ENCODE measurements at places on chromosomes 1 and 21.
A peak's percentile ranks its signal among the peaks of the same experiment; 100 is the strongest.

GRCh38 chr1:2132222-2133038 is 62.1 kb downstream of the FAAP20 start:
- peak; percentile 49 for DNase-seq

DNA sequence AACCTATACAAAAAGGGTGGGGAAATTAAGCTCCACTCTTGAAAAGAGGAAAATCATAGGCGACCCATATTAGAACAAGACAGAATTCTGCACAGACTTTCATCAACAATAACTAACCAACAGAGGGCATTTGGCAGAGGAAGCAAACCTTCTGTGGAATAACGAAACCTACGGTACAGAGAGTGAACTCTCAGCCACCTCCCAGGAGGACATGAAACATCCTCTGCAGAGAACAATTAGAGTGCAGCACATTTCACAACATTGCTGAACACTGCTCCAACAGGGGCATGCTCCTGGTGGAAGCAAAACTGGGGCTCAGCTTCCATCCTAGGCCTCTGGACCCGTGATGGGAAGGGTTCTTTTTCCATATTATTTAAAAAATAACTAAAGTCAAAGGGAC is 110.9 kb downstream of the KCNJ15 start:
- no peak for DNase-seq

DNA sequence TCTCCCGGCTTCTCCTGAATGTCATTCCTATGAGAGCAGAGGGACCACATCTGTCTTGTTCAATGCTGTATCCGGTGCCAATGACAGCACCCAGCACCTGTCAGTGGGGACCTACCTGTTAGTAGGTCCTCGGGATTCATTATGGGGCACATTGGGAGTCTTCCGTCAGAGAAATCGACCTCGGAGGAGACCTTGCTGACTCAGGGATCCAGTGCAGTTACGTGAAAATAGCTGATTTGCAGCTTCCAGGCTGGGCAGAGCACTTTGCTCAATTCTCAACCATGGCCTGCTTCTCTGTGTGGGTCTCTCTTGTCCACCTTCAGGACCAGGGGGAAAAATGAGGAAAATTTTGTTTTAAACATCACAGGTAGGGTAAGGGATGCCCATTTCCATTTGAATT is 130.2 kb downstream of the PRDM2 start:
- DNase-seq: no peak

DNA sequence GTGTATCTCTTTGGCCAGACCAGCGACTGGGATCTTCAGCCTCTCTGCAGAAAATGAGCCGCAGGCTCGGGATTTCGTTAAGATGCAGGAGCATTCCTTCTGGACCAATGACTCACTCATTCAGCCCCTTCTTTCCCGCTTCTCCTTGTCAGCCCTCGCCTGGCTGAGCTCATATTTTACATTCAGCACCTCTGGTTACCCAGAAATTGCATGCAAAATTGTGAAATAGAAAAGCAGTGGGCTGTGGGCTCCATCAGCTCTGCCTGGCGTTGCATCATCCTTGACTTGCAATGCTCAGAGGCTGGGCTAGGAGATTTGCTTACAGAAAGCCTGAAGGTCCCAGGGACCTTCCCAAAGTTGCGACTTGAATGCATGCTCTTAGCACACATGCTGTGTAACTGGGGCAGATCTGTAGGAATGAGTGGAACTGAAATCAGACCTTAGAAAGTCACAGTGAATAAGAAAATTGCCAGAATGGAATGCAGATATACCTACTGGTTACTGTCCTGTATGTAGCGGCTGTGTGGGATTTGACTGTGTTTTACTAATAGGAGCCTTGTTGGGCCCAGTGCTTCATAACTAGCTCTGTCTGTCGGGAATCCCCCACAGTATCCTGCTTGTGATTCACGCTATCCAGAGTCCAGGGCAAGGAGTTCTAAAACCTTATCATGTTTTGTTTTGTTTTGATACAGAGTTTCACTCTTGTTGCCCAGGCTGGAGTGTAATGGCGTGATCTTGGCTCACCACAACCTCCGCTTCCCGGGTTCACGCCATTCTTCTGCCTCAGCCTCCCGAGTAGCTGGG is 444.8 kb downstream of the KIF26B start:
- no peak for DNase-seq

DNA sequence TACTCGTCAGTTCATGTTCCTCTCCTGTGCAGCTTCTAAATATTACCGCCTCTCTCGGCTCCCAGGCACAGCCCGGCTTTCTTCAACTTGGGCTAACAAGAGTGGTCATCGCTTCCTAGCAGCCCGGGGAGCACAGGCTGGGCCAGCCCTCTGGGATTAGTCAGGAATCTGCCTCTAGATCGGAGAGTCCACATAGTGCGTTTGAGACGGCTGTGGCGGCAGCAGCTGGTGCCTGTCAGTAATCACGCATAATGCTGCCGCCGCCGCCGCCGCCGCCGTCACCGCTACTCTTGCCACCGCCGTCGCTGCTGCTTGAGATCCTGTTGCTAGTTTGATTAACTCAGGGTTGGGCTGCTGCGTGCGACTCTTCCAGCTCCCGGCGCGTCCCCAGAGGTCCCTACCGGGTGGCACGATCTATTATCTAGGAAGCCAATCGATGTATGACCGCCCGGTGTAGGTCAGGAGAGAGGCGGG is at the start of gene RXRG:
Gene RXRG (minus strand): TSS at position 230 of the 474 bp plus-strand sequence. CDS start 233 bp downstream, outside the sequence.
- DNase-seq: no peak

- no peak for DNase-seq
Observed at GRCh38 chr1:115347282-115347681, 9.2 kb upstream of the NGF start.

GRCh38 chr1:183366116-183366515 is 52.1 kb downstream of the NMNAT2 start:
- DNase-seq: no peak

DNA sequence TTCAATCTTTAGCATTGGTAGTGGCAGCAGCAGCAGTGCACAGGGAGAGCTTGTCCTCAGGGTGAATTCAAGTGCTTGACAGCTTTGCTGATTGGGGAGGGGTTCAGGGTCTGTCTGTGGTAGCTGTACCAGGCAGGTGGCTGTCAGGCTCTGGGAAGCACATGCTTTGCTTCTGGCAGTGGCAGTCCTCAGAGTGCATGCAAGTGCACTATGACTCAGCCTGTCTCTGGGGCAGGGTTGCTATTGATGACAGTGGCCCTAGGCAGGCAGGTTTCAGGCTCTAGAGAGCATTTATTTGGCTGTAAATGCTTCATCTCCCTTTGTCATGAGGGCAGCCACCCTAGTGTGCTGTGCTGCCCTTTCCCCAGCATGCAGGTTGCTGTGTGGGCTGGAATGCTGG is 251.9 kb upstream of the LRRC7 start:
- no peak for DNase-seq

Data from renal cortex interstitium (tissue), 15 donors.